SJSA1 (cell line): ENCODE measurements at places on chromosomes 16 and 17. TPM values are rescaled to one million over a fixed set of nuclear protein-coding genes. Genes with fewer than 3 reads are reported as not detected.

UBALD2 gene
- 7.6 and 13.7 TPM in 2 replicates for total RNA-seq

TNFSF13 gene
- total RNA-seq, result 0.56 and 1.3 TPM in 2 replicates

KCTD2 gene
- 24.4 and 28.6 TPM in 2 replicates for total RNA-seq

TNFRSF13B gene
- total RNA-seq, result not detected in 2 replicates

C16orf92 gene
- not detected in 2 replicates for total RNA-seq

CD300A gene
- not detected in 2 replicates for total RNA-seq

REXO5 gene
- 19.7 and 26.2 TPM in 2 replicates for total RNA-seq

KRT20 gene
- not detected in 2 replicates for total RNA-seq

WSCD1 gene
- total RNA-seq, result 0.32 and 3.4 TPM in 2 replicates

TM4SF5 gene
- total RNA-seq, result not detected in 2 replicates

PYDC1 gene
- total RNA-seq, result not detected in 2 replicates

SYT17 gene
- 0.29 and 0.88 TPM in 2 replicates for total RNA-seq

AOC3 gene
- not detected in 2 replicates for total RNA-seq

CDC27 gene
- 136 and 198 TPM in 2 replicates for total RNA-seq

RNF222 gene
- total RNA-seq, result not detected in 2 replicates
